ENCODE measurements at places on chromosomes 5 and 9.

DNA sequence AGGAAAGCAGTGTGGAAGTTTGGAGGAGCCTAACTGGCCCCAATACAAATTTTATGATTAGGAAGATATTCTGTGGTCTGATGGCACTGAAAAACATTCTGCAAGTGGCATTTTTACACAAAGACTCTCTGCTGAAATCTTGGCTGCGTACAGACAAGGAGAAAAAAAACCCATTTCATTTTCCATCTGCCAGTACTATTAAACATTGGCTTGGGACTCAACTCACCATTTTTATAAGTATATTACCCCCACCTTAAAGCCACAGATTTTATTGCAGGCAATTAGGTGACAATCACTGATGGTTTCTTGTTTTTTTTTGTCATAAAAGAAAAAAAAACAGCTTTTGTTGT lies 206.9 kb downstream of the PTTG1 start:
- DNase-seq: no peak

DNA sequence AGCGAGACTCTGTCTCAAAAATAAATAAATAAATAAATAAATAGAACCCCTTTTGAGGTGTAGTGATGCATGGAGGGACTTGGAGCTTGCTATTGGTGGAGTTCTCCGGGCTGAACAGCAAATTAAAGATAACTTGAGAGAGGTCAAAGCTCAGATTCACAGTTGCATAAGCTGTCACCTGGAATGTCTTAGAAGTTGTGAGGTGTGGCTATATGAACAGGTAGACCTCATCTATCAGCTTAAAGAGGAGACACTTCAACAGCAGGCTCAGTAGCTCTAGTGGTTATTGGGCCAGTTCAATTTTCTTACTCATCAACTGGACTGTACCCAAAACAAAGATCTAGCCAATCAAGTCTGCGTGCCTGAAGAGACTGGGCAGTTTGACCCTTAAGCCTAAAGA lies 11.7 kb upstream of the STING1 start:
- DNase-seq: no peak

DNA sequence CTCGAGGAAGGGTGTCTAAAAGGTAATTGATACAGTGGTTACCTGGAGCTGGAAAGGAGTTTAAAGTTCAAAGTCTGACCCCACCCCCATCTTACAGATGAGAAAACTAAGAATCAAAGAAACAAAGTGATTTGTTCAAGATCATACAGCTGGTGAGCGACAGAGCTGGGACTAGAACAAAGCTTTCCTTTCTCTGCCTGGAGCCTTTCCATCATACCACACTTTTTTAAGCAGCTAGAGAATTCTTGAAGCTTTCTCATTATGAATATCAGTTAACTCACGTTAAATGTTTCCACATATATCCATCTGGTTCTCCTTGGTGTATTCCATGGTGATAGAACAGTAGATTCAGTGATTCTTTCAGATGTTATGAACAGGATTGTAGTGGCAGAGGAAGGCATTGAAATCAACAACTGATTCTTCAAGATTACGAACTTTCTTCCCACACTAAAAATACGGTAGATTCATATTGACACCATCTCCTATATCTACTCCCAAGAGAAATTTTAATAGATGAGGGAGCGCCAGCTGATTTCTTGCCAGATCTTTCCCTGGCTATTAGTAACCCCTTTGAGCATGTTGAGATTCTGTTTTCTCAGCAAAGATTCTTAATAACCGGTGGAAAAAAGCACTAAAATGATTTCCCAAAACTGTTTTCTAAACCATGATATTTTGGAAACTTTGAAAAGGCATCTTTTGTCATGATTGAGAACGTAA lies 233.7 kb downstream of the ADAMTSL1 start:
- no peak for DNase-seq

DNA sequence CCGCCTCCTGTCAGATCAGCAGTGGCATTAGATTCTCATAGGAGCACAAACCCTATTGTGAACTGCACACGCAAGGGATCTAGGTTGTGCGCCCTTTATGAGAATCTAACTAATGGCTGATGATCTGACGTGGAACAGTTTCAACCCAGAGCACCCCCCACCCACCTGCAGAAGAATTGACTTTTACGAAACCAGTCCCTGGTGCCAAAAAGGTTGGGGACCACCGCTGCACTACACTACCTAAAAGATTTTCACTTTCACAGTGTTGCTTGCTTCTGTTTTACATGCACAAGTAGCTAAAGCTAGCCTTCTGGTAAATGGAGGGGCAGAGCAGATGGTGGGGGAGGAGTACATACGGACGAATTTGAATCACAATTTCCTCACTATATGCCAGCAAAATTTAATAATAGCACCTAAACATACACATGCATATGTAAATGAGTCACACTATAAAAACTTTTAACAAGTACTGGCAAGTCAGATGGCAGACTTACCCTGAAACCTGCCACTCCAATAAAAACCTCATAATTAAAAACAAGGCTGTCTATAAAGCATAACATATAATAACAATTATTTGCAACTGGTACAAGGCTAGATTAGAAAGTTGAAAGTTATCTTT lies 24.0 kb upstream of the CDKN2B start:
- DNase-seq: no peak

- no peak for DNase-seq
These were observed 59.1 kb upstream of the ALDH1A1 start for GRCh38 chr9:73011956-73012355.

- DNase-seq: no peak
These were observed 46.6 kb downstream of the RAB3C start for GRCh38 chr5:58629271-58630159.

GRCh38 chr5:118553662-118554061 lies 434.7 kb downstream of the DTWD2 start:
- no peak for DNase-seq

- DNase-seq: no peak
These were observed 88.8 kb downstream of the CARTPT start for GRCh38 chr5:71807909-71808308.

- no peak for DNase-seq
These were observed 130.9 kb upstream of the NUDT12 start for GRCh38 chr5:103693517-103693916.

GRCh38 chr9:16884952-16885513 lies 14.6 kb upstream of the BNC2 start:
- no peak for DNase-seq

DNA sequence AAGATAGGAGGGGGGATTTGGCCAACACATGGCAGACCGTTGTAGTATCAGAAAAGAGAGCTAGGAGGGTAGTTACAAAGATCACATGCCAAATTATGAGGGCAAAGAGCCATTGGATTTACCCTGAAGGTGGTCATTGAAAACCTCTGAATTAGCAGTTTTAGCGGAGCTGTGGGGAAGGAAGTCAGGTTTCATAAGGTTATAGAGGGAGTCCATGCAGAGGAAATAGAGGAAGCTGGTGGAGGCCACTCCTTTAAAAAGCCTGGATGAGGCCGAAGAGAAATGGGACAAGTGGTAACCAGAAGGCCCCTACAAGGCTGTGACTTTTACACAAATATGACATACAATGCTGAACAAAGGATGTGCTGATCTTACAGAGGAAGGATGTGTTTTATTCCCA lies 13.2 kb downstream of the DOCK8 start:
- DNase-seq: no peak

- no peak for DNase-seq
These were observed 22.6 kb downstream of the AKNA start for GRCh38 chr9:114365194-114365593.

GRCh38 chr5:169723103-169723831 lies 86.2 kb downstream of the DOCK2 start:
- no peak for DNase-seq

- DNase-seq: no peak
These were observed 75.6 kb upstream of the ZSWIM6 start for GRCh38 chr5:61256474-61256873.

DNA sequence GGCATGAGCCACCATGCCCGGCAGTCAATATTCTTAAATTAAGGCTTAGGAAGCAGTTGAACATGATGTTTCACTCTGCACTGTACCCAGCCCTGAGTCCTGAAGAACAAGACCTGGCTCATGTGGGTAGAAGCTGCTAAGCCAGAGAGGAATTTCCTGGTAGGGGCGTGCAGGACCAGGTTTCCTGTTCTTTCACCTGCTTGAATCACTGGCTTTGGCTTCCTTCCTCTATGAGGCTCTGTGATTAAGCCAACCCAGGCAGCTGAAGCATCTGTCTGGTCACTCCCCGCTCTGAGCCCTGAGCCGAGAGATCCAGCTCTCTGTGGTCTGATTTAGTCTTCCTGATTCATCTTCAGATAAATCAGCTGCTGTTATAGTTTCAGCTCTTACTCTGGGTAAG lies 29.1 kb downstream of the CFAP77 start:
- DNase-seq: no peak

DNA sequence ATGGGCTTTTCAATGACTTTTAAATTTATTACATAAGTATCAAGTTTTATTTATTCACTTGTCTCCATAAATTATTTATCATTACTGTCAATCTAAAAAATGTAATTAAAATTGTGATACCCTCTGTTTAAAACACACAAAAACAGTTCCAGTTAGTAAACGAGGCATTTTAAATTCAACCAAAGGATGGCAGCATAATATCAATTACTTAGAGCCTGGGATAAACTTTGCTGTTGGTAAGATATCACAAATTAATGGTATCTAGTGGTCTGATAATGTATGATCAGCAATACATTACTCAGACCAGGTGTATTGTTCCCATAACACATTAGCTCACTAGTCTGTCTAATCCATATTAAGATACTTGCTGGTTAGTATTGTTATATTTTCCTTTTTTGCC lies 9.6 kb upstream of the IFNE start:
- no peak for DNase-seq

GRCh38 chr5:173794901-173795416 lies 93.2 kb upstream of the CPEB4 start:
- no peak for DNase-seq

GRCh38 chr5:122515709-122516431 lies 203.8 kb downstream of the SNCAIP start:
- no peak for DNase-seq

Measured in amygdala (tissue), 56 donors.